ENCODE measurements at places on chromosomes 16 and 17.

DNA sequence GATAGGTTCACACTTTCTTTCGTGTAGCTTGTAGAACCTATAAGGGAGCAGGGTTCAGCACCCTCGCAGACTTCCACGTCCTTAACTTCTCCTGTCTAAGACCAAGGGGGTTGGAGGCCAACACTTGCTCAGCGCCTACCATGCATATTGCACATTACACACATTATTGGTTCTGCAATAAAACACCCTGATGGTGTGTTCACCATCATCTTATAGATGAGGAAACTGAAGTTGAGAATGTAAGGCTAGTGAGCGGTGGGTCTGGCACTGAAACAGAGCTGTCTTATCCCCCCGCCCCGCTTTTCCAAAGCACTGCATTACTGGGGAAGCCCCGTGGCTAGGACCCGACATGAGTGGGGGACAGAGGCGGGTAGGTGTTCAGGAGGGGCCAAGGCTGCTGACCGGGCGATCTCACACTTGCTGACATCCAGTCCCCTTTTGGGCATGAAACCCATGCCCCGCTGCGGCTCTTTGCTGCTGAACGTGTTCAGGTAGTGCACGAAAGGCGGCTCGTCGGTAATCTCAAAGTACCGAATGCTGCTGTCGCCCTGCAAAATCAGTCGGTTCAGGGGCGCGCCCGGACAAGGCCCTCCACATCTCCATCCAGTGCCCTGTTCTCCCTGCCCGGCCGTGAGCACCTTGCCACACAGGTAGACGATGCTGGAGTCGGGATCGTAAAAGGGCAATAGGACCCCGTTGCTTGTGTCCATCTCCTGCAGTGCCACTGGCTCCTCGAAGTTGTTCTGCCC is 6.2 kb downstream of the CORO6 start:
- DNase-seq: no peak

DNA sequence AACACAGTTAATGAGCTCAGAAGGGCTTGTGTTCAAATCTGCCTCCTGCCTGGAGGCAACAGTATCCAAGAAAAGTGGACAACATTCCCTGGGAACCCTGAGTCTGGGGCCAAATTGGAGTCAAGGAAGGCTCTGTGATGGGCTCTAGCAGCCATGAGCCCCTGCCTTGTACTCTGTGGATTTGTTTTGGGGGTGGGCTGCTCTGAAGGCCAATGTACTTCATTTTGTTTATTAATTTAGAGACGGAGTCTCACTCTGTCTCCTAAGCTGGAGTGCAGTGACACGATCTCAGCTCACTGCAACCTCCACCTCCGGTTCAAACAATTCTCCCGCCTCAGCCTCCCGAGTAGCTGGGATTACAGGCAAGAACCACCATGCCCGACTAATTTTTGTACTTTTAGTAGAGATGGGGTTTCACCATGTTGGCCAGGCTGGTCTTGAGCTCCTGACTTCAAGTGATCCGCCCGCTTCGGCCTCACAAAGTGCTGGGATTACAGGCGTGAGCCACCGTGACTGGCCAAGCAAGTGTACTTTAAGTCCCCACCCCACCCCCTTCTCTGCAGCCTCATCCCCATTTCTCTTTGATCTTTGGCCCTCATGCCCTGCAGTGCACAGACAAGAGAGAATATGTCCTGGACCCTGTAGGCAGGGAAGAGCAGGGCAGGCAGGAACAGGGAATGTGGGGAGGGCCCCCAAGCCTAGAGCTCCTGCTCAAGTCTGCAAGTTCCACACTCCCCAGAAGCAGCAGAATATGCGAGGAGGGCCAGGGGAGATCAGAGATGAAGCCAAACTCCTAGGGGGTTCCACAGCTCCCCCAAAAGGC is 2.7 kb upstream of the GIP start:
- DNase-seq: no peak

DNA sequence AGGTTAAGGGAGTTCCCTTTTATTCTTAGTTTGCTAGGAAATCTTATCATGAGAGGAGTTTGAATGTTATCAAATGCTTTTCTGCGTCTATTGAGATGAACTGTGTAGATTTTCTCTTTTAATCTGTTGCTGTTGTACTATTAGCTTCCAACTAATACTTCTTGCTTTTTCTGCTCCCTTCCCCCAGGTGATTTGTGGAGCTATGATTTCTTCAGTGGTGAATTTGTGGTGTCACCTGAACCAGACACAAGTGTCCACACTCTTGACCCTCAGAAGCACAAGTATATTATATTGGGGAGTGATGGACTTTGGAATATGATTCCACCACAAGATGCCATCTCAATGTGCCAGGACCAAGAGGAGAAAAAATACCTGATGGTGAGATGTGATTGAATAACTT is 29.9 kb upstream of the BCAS3 start:
- no peak for DNase-seq

GRCh38 chr16:88472069-88472468 is 19.0 kb downstream of the ZFPM1 start:
- DNase-seq: no peak

GRCh38 chr16:76335180-76335974 is 58.2 kb downstream of the CNTNAP4 start:
- no peak for DNase-seq

DNA sequence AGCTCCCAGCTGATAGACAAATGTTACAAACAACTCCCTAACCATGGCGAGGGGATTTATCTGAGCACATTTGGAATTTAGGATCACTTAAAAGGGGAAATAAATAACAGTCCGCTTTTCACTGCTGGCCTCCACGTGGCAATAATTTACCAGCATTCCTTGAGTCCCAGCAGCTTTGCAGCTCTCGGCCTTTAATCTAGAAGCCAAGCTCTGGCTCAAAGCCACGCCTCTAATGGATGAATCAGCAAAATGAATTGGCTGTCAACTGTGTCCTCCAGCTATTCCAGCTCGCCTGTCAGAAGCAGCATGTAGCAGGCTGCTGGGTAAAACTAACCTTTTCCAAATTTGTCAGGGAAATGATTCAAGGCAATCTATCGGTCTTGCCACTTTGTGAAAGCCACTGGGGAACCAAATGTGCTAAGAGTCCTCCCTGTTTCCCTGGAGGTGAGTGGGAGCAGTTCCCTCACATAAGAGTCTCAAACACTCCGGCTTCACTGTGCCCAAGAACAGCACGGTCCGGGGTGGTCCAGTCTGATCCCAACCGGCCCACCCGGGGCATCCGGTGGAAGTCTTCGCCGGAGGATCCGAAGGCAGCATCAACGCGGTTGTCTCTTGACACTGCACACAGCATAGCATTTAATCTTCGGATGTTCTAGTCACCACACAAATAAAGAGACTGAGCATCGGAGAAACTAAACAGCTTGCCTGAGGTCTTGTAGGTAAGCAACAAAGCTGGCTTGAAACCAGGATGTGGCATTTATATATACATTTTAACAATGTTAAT is 143.3 kb downstream of the PARN start:
- DNase-seq: no peak

DNA sequence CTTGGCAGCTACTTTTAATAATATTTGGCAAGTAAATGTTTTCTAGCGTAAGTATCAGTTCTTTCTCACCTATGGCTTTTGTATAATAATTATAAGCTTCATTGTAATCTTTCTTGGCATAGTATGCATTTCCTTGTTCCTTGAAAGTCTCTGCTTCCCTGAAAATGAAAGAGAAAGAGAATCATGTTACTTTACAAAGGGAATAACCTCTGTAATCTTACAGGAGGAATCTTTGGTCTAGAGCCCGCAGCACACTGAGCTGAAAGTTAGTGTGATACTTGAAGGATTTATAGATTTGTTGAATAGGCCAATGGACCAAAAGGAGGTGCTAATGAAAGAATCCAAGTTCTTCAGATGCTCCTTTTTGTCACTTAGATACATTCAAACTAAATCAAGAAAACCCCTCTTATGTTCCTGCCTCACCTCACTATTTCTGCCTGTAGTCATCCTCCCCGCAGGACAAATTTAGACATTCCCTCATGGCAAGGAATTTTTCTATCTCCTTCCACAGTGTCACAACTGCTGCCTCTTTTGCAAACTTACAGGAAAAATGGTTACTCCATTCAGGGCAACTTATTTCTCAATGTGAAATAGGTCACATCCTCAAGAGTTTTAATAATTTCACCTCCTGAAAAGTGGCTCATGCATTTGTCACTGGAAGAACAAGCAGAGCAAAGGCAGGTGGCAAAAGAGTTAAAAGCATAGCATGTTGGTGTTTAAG is 16.7 kb downstream of the DNAJC7 start:
- DNase-seq: no peak

DNA sequence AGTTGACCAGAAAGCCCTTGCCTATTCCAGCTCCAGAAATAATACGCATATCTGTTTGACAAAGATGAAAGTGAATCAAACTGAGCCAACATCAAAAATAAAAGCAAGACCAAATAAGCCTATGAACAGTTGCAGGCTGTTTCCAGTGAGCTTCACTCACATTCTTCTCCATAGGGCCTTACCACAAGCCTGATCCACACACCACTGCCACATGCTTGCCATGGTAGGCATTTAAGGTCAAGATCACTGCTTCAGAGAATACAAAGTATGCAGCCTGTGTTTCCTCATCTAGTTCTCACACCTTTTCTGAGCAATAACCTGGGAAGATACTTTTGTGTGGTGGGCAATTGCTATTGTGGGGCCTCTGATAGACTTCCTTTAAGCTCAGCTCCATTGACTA is 1060.2 kb downstream of the CDH11 start:
- DNase-seq: no peak

DNA sequence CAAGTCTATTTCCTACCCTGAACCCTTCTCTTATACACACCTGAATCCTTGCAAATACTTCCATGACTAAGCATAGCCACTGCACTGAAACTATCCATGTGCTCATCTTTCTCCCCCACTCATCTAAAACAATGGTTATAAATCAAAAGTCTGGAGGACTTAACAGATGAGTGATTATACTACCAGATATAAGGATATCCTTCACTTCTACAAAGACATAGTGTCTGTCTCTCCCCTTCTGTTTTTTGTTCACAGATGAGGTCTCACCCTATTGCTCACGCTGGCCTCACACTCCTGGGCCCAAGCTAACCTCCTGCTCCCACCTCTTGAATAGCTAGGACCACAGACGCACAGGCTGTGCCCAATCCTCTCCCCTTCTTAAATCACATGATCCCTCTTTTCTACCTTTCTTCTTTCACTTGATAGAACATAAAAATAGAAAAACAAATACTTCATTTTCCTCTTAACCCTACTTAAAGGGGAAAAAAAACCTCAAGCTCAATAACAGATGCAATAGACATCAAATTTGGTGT is 19.2 kb downstream of the CEP112 start:
- no peak for DNase-seq

DNA sequence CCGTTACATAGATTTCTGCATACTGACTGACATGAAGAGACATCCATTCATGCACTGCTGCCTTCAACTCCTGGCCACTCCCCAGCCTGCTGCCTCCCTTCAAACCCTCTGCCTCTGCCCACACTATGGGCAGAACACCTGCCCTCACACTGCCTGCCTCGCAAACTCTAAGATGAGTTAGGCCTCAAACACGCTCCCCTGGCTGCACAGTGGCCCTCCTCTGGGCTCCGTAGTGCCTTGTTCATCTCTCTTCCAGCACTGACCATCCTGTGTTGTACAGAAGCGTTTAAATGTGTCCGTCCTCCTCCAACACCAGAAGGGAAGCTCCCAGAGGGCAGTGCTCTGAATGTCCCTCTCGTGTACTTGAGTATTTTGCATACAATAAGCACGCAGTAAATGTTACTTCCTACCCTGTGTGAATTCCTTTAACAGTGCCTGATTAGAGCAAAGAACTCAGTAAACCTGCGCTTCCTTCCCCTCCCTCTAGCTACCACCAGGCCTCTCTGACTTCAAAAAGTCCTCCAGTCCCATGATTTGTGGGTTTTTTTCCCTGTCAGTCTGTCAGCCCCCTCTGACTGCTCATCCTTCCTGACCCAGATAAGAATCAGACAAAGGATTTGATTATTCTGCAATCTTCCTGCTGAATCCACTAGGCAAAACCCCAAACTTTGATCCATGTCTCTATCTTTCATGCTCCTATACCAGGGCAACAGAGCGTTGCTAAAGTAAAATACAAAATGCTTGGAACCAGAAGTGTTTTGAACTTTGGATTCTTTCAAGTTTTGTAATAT is 3.9 kb downstream of the DHX33 start:
- no peak for DNase-seq

DNA sequence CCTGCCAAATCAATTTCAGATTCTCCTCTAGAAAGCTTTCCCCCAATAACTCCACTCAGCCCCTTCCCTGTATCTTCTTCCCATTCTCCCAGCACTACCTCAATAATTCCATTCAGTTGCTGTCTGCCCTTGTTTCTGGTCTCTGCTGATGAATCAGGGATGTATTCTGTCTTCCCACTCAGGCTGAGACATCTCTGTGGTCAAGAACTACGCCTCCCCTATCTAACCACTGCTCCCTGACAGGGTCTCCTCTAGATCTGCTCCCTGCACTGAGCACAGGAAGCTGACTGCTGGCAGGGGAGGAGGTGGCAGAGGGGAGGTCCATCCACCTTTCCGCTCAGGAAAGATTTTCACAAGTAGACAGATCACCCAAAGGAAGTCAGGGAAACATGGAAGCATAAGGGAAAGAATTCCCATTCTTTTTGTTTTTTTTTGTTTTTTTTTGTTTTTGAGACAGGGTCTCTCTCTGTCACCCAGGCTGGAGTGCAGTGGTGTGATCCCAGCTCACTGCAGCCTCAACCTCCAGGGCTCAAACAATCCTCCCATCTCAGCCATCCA is 16.9 kb upstream of the SP2 start:
- DNase-seq: no peak

- DNase-seq: no peak
Measured at GRCh38 chr17:8001976-8002720, at the start of gene GUCY2D. Gene GUCY2D, plus strand, starts transcription at chr17:8002615. Its CDS starts 433 bp downstream, at chr17:8003048.

DNA sequence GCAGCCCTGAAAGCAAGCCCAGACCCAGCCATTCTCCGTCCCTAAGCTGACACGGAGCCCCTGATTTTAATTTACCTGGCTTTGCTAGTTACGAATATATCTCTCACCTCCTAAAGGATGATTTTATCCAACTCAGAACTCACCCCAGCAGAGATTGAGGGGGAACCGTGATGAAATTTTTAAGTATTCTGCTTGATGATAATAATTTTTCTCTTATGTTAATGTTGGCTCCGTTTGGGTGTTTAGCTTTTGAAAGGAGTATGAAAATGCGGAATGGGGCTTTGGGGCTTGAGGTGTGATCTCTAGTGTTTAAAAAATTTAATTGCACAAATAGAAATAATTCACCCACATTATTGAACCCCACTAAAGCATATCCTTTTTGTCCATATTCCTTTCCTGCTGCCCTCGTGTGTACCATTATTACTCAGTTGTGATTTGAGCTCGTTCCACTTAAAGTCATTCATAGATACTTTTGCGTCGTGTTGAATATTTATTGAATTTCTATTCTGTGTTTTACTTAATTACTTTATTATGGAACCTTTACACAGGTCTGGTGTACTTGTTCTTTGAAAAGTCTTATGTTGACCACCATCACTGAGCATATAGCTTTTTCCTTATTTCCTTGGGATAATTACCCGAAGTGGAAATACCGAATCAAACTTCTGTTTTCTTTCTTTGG is 775 bp downstream of the PRPSAP2 start:
- no peak for DNase-seq
